ENCODE measurements at places on chromosomes 5 and 9.

GRCh38 chr9:33619666-33620404, 95.8 kb downstream of the ANKRD18B start:
- DNase-seq: no peak

DNA sequence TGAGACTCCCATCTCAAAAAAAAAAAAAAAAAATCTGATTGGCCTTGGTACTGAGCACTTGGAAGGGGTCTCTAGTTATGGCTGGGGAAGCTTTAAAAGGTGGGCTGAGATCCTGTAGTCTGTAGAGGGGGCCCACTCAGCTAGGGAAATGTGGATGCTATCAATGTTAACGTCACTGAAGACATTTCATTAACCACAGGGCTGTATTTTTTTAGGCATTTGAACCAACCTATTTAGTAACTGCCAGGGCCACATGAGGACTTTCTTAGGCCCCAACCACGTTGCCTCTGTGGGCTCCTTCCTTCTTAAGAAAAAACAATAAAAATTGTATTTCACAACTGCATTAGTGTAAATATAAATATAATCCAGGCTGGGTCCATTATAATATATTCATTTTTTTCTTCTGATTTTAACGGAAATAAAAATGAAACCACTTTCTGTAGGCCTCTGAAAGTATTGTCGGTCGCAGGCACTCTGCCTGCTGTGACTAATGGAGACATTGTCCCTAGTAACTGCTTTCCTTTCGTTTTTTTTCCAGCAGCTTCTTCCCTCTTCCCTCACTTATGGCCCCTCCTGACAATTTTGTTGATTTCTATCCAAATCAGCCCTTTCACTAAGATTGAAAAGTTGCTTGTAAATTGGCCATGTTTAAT, 71.6 kb downstream of the GCNT1 start:
- no peak for DNase-seq

- DNase-seq: no peak
These were observed 862.8 kb downstream of the TAF11L14 start for GRCh38 chr5:18497089-18497488.

DNA sequence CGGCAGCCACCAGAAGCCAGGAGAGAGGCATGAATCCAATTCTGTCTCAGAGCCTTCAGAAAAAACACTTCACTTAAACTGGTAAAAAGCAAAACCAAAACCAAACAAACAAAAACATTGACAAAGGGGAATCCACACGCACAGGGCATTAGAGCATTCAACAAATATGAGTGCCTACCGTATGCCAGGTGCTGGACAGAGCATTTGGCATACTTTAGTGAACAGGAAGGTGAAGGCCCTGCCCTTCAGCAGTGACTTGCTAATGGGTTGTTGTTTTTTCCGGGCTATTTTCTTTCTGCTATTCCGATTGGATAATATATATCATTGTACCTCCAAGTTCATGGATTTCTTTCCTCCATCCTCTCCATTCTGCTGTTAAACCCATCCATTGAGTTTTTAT, 71.7 kb upstream of the RUFY1 start:
- DNase-seq: no peak

DNA sequence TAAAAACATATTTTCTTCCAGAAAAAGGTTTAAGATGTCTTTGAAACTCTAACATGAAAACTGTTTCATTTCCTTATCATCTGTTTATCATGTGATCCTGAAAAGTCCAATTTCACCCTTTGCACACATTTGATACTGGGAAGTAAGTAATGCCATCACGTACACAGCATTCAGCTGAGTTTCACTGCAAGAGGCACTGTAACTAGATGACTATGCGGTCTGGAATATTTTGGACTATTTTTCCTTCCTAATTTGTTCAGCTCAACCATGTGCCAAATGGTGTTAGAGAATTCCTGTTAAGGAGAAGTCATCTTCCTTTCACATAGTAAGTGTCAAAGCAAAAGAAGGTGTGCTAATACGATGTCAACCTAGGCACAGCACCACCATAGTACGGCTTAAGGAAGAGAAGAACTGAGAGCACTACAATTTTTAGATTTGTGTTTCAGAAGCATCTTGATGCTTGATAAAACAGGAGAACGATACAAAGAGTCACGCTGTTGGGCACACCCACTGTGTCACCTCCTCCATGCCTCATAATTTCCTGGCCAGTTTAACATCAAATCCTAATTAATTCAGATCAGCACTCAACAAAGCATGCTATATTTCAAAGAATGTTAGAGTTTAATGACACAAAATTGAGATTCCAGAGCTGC, 77.5 kb downstream of the GNAQ start:
- DNase-seq: no peak

GRCh38 chr9:110066929-110067716, 140.8 kb downstream of the C9orf152 start:
- no peak for DNase-seq

Data from CD4-positive, alpha-beta T cell treated with Interleukin-10 for 1 hour (primary cell).